Glutamatergic neuron (in vitro differentiated cells): ENCODE measurements at places on chromosomes 16 and 17.
A peak's percentile ranks its signal among the peaks of the same experiment; 100 is the strongest.

DNA sequence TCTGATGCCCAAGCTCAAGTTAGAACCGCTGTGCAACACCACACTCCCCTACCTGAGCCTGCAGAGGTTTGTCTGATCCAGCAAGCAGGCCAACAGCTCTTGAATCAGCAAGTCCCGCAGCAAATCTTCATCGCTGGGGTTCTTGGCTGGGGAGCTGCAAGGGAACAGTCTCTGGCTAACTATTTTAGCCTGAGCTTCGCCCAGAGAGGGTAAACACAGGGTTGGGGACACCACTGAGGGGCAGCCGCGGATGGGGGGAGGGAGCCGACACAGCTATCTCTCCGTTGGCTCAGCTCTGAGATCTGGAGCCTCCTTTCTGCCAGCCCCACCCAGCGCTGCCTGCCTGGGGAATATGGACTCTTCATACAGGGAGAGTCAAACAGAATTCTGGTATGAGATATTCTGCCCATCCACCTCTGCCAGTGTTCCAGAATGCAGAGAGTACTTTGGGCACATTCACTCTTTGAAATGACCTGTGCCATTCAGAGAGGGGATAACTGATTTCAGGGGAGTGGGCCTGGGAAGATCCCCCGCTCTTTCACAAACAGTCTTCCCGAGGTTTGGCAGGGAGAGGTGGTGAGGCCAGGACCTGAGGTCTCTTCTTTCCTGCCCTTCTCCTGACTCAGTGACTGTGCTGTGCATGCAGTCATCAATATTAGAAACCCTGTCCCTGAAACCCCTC, 7.4 kb downstream of the GIP start:
- peak; percentile 46 for DNase-seq
- H3K36me3 ChIP-seq, result no peaks in the 10 kb centered on the region
- peak overlapping the region; percentile 17 for H3K27ac ChIP-seq
- H3K4me1 ChIP-seq, result peaks cover 9% of the 10 kb centered on the region

DNA sequence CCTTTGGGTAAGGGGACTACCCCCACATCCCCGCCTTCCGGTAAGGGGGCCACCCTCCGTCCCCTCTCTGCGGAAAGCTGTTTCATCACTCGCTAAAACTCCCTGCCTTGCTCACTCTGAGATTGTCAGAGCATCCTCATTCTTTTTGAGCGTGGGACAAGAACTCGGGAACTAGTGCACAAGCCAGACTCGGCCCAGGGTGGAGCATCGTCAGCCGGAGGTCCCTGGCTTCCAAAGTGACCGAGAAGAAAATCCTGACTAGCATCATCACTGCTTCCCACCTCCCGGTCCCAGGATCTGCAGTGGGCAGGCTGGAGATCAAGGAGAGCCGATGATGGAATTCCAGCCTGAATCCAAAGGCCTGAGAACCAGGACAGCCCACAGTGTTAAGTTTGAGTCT, 380.3 kb downstream of the SEC14L1 start:
- no peak for DNase-seq
- no peak overlapping the region for H3K27ac ChIP-seq
- peaks cover 2% of the 10 kb centered on the region for H3K27me3 ChIP-seq
- H3K36me3 ChIP-seq, result no peaks in the 10 kb centered on the region

- no peak overlapping the region for H3K4me3 ChIP-seq
- H3K36me3 ChIP-seq, result no peaks in the 10 kb centered on the region
- H3K27me3 ChIP-seq, result no peaks in the 10 kb centered on the region
- peaks cover 2% of the 10 kb centered on the region for H3K4me1 ChIP-seq
- no peak overlapping the region for H3K27ac ChIP-seq
- DNase-seq, result no peak
These were observed 59.7 kb downstream of the SDR42E1 start for GRCh38 chr16:81951564-81951963.

GRCh38 chr17:52048137-52048898, 110.2 kb downstream of the CA10 start:
- H3K27me3 ChIP-seq, result no peaks in the 10 kb centered on the region
- no peak overlapping the region for H3K27ac ChIP-seq
- no peak overlapping the region for H3K4me3 ChIP-seq
- H3K4me1 ChIP-seq, result no peaks in the 10 kb centered on the region
- H3K36me3 ChIP-seq, result no peaks in the 10 kb centered on the region

- peak overlapping the region; percentile 3 for H3K27ac ChIP-seq
- peaks cover 6% of the 10 kb centered on the region for H3K4me1 ChIP-seq
- H3K36me3 ChIP-seq, result no peaks in the 10 kb centered on the region
- no peak overlapping the region for H3K4me3 ChIP-seq
- peaks cover 4% of the 10 kb centered on the region for H3K27me3 ChIP-seq
- DNase-seq, result no peak
These were observed 8.6 kb upstream of the LASP1NB start for GRCh38 chr17:38916771-38917170.

DNA sequence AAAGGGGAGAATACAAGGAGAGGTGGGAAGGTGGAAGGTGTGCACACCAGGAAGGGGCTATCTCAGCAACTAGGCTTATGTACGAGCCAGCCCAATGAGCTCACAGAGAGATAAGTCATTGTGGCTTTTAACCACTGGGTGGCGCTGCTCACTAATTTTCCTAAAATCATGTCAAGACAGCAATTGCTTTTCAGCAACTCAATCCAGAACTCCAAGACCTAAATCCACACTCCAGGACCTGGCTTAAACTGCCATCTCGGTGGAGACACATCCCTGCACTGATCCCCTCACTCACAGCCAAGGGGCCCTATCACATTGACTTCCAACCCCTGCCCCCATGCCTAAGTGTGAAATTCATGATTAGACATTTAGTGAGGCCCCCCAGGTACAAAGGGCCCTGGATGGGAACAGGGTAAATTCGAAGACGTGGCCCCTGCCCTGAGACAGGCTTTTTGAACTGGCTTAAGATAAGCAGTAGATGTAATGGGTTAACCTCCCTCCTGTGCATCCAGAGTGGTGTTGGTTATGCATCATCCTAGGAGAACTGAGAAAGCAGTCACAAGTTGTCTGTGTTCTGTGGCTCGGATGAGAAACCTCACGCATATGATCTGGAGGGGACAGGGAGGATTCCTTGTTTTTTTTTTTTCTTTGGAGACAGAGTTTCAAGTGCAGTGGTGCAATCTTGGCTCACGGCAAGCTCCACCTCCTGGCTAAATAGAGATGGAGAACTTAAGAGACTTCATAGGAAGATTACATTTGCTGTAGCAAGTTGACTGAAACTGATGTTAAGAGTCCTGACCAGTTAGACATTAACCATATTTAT, 11.5 kb downstream of the CCL16 start:
- no peak overlapping the region for H3K27ac ChIP-seq
- no peak overlapping the region for H3K4me3 ChIP-seq
- H3K27me3 ChIP-seq, result no peaks in the 10 kb centered on the region
- H3K4me1 ChIP-seq, result no peaks in the 10 kb centered on the region
- no peaks in the 10 kb centered on the region for H3K36me3 ChIP-seq

DNA sequence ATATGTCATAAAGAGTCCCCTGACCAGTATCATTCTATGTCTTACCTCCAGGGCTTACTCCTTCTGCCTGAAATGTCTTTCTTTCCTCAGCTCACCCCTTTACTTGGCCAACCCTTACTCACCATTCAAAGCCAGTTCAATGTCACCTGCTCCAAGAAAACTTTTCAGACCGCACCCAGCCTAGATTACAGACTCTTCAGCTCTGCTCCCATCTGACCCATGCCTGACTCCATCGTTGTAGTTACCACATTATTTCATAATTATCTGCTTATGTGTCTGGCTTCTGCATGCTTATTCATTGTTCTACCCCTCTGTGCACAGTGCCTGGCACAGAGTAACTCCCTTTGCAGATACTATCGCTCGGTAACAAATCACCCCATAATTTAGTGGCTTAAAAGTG, 62.5 kb upstream of the TOB1 start:
- no peak for DNase-seq
- peaks cover 6% of the 10 kb centered on the region for H3K36me3 ChIP-seq
- H3K27me3 ChIP-seq, result peaks cover 10% of the 10 kb centered on the region
- H3K4me1 ChIP-seq, result peaks cover 38% of the 10 kb centered on the region
- H3K4me3 ChIP-seq, result no peak overlapping the region

- H3K4me1 ChIP-seq, result peaks cover 8% of the 10 kb centered on the region
- H3K4me3 ChIP-seq, result peak overlapping the region; percentile 82
- no peaks in the 10 kb centered on the region for H3K36me3 ChIP-seq
- peak overlapping the region; percentile 96 for H3K27ac ChIP-seq
These were observed 6.8 kb downstream of the UNKL start for GRCh38 chr16:1407753-1408152.

- no peak overlapping the region for H3K27ac ChIP-seq
- H3K4me1 ChIP-seq, result peaks cover 7% of the 10 kb centered on the region
- H3K4me3 ChIP-seq, result peak overlapping the region; percentile 50
- H3K36me3 ChIP-seq, result peaks cover 3% of the 10 kb centered on the region
These were observed 53.4 kb upstream of the CBX4 start for GRCh38 chr17:79892457-79893241.

DNA sequence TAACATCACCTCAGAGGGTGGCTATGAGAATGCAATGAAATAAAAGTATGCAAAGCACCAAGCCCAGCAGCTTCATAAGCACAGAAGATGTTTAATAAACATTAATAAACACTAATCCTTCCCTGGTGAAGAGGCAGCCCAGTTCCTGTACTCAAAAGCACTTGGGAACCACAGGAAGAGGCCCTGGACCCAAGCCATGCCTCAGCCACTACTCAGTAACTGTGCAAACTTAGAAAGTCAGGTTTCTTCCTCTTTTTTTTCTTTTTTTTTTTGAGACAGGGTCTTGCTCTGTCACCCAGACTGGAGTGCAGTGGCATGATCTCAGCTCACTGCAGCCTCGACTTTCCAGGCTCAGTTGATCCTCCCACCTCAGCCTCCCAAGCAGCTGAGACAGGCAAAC, 5.3 kb downstream of the ARHGAP17 start:
- DNase-seq, result no peak
- peaks cover 42% of the 10 kb centered on the region for H3K4me1 ChIP-seq
- H3K27me3 ChIP-seq, result peaks cover 10% of the 10 kb centered on the region
- peaks cover 5% of the 10 kb centered on the region for H3K36me3 ChIP-seq

DNA sequence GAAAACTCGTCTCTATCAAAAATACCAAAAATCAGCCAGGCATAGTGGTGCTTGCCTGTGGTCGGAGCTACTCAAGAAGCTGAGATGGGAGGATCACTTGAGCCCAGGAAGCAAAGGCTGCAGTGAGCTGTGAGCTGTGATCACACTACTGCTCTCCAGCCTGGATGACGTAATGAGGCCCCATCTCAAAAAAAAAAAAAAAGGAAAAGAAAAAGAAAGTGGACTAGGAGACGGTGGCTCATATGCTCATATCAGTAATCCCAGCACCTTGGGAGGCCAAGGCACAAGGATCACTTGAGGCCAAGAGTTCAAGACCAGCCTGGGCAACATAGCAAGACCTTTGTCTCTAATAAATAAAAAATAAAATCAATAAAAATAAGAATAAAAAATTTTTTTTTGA, 8.8 kb upstream of the SUMO2 start:
- peak overlapping the region; percentile 15 for H3K4me3 ChIP-seq
- H3K4me1 ChIP-seq, result no peaks in the 10 kb centered on the region
- H3K27me3 ChIP-seq, result no peaks in the 10 kb centered on the region
- no peaks in the 10 kb centered on the region for H3K36me3 ChIP-seq

DNA sequence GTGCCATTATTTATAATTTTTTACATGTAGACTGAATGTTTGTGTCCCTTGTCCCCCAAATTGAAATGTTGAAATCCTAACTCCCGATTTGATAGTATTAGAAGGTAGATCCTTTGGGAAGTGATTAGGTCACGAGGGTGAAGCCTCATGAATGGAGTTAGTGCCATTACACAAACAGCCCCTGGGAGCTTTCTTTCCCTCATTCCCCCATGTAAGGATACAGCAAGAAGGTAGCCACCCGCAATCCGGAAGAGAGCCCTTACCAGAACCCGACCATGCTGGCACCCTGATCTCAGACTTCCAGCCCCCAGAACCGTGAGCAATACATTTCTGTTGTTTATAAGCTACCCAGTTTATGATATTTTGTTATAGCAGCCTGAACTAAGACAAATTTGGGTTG, 143.2 kb downstream of the NPIPB5 start:
- no peak overlapping the region for H3K27ac ChIP-seq
- H3K4me1 ChIP-seq, result peaks cover 3% of the 10 kb centered on the region
- no peak overlapping the region for H3K4me3 ChIP-seq
- H3K27me3 ChIP-seq, result no peaks in the 10 kb centered on the region

- H3K4me1 ChIP-seq, result peaks cover 20% of the 10 kb centered on the region
- no peak overlapping the region for H3K27ac ChIP-seq
These were observed 38.4 kb downstream of the ARHGAP23 start for GRCh38 chr17:38466346-38467315.

GRCh38 chr16:35171106-35171505, 1711.7 kb downstream of the TP53TG3F start:
- H3K4me1 ChIP-seq, result no peaks in the 10 kb centered on the region
- H3K4me3 ChIP-seq, result no peak overlapping the region
- H3K27me3 ChIP-seq, result no peaks in the 10 kb centered on the region
- no peak overlapping the region for H3K27ac ChIP-seq

GRCh38 chr17:7927596-7927995, 2.1 kb downstream of the KCNAB3 start:
- H3K27me3 ChIP-seq, result peaks cover 16% of the 10 kb centered on the region
- H3K27ac ChIP-seq, result no peak overlapping the region
- peaks cover 5% of the 10 kb centered on the region for H3K4me1 ChIP-seq
- no peak for DNase-seq

- DNase-seq, result no peak
- H3K27ac ChIP-seq, result no peak overlapping the region
- H3K27me3 ChIP-seq, result peaks cover 16% of the 10 kb centered on the region
- H3K4me3 ChIP-seq, result no peak overlapping the region
These were observed 38.5 kb downstream of the WNT3 start for GRCh38 chr17:46780003-46780373.

DNA sequence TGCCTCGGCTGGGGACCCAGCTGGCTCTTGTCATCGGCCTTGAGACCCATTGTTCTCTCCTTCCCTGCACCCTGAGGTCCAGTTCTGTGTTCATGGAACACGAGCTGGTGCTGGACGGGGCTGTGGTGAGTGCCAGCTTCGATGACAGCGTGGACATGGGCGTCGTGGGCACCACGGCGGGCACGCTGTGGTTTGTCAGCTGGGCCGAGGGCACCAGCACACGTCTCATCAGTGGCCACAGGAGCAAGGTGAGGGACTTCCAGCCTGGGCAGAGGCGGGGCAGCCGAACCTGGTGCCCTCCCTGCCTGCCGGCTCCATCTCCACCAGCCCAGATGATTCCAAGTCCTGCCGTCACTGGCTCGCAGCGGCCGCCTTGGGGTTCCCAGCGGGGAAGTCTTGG, 5.3 kb upstream of the RHOT2 start:
- DNase-seq, result no peak
- peaks cover 2% of the 10 kb centered on the region for H3K4me1 ChIP-seq
- H3K27ac ChIP-seq, result no peak overlapping the region
- H3K27me3 ChIP-seq, result peaks cover 5% of the 10 kb centered on the region
- H3K36me3 ChIP-seq, result no peaks in the 10 kb centered on the region
- H3K4me3 ChIP-seq, result no peak overlapping the region
